NCI-H1105 (cell line): ENCODE measurements at places on chromosomes 2 and 18.

DNA sequence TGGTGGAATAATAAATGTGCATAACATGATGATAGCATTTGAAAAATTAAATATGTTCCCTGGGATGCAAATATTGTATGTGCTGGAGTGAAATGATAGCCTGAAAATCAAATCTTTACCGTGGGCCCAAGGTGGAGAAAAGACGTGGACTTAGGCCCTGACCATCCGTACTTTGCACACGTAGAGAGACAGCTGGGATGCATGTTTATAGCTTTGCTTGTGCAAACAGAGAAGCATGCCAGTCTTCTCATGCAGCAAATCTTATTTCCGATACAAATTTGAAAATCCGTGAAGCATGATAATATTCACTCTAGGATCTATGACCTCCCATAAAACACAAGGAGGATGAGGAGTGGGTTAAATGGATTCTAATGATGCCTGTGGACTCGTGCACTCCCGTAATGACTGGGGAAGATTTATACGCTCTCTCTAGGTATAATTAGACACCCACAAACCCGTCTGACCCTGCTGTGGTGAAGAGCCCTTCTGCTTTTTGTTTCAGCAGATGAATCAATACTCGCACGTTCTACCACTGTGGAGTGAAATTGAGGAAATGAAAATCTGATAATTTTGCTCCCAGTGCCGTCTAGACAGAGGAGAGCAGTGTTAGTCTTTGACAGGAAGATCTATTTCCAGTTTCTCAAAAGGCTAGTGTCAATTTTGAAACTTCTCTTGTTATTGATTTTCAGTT, 810.3 kb upstream of the SALL3 start:
- no peak for DNase-seq

- DNase-seq, result no peak
Observed at GRCh38 chr2:232385660-232386489, 7.3 kb downstream of the ALPP start.

- no peak for DNase-seq
Observed at GRCh38 chr2:8819194-8819593, 18.2 kb downstream of the KIDINS220 start.

- no peak for DNase-seq
Observed at GRCh38 chr2:54638774-54639187, 84.7 kb upstream of the EML6 start.

DNA sequence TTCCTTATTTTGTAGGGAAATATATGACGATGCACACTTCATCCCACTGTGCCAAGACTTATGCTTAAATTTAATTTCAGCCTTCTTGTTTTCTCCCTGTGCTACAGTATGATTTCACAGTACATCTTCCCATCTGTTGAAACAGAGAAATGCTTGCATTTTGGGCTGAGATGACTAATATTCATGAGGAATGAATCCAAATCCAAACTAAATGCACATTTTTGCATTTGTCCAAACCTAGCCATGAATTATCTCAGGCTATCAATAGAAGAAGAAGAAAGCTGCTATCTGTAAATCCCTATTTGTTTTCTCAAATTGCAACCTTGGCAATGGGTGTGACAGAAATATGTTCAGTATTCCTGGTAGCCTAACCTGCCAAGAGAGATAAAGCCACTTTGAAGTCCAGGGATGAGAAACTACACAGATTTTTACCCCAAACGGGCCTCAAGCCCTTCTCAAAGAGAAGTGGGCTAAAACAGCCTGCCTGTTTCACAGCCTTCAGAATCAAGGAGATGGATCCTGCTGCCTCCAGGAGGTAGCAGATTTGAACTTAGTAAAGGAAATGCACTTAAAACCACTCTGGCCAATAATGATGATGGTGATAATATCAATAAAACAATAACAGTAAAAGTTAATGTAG, 306.9 kb upstream of the NT5C1B start:
- DNase-seq, result no peak

- DNase-seq, result no peak
Observed at GRCh38 chr18:31566576-31567306, 24.9 kb upstream of the TTR start.

- DNase-seq, result no peak
Observed at GRCh38 chr2:10912076-10912731, 470 bp downstream of the KCNF1 start.

DNA sequence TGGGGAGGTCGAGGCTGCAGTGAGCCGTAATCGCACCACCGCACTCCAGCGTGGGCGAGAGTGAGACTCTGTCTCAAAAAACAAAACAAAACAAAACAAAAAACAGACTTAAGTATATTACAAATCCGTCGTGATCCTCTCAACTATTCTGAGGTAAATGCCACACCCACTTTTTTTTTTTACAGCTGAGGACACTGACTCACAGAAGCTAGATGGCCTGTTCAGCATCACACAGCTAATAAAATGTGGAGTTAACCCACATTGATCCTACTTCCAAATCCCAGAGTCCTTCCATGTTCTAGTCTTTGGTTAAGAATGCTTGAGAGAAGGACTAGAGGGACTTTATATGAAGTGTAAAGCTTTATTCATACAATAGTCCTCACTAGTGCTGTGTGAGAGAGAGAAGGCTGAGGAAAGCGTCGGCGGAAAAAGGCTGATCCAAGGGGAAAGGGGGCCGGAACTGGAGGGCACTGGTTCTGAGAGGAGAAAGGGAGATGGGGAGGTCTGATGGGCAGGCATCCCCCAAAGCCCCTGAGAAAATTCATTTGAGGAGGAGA, 627 bp downstream of the RNF25 start:
- DNase-seq, result no peak

GRCh38 chr2:106812383-106812782, 73.6 kb downstream of the ST6GAL2 start:
- DNase-seq, result no peak

DNA sequence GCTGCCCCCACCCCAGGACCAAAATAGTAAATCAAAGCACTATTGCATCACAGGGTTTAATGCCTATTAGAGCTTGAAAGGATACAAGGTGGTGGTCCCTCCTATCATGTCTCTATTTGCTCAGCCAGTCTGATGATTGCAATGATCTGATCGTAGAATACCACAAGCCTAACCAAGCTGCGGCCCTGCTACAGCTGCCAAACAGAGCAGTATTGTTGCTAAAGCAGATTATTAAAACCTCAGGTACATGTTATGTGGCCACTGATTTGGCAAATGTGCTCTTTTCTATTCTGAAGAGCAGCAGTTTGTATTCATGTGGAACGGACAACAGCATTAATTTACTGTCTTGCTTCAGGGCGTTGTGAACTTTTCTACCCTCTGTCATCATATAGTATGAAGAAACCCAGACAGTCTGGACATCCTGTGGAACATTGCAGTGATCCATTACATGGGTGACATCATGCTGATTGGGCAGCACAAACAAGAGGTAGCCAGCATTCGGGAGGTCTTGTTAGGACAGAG, 8.4 kb upstream of the VAPA start:
- no peak for DNase-seq

DNA sequence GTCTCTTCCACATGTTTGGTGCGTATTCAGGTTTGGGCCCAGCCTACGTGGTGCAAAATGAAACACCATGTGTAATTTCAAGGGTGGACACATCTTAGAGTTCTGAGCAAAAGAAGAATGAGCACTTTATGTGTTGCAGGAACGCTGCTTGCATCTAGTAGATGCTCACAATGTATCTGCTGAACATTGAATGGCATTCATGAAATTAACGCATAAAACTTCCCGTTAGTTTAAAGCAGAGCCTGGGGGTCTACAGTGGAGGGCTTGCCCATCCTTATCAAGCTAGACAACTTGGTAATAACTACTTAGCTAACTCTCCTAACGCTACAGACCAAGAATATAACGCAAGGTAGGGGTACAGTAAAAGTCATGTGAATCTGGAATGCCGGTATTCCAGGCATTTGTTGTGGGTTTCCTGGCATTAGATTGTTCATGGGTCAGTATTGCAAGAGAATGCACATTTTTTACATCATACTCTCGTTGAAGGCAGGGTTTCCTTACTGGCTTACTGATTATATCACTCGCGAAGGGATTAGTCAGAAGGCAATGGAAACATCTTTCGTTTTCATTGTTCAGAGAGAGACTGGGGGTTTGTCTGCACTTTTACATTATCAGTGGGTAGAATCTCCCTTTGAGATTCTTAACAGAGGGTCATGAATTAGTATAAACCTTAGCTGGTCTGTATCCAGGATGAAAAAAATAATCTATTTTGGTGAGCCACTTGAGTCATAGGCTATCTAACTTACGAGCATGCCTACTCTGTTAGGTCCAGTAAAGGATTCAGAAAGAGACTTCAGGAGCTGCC, 229.5 kb upstream of the EPAS1 start:
- DNase-seq, result no peak

DNA sequence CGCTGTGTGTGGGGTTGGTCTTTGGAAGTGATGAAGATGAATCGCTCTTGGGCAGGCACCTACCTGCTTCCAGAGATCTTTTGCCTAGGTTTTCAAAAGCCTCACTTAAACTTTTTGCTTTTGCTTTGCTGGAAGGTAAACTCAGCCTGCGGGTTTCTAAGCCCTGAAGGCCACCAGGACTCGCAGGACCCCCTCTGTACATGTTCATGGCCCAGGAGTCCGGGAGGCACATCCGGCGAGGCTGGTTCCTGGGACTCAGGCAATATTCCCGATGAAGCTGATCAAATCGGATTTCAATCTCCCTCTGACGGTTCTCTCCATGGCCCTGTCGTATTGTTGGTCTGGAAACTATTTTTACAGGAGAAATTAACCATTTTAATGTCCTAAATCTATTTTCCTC, 13.2 kb downstream of the HJURP start:
- no peak for DNase-seq
